ENCODE measurements at places on chromosomes 7 and 10.

DNA sequence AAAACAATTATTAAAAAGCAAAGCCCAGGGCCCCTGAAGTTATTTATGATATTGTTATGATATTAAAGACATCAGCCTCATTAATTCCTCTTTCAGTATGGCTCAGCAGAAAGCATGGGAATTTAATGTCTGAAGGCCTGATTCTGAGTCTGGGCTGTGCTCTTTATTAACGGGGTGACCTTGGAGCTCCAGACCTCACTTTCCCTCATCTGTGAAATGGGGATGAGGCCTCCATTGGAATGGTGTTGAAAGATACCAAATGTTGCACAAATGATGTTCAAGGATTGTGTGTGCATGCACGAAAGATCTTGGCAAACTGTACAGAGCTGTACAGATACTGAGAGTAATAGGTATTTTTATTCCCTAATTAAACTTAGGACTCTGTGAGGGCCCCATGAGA lies 92.3 kb upstream of the PCBD1 start:
- no peak for DNase-seq

- DNase-seq: no peak
Observed at GRCh38 chr10:30436191-30436611, 2.2 kb downstream of the MAP3K8 start.

DNA sequence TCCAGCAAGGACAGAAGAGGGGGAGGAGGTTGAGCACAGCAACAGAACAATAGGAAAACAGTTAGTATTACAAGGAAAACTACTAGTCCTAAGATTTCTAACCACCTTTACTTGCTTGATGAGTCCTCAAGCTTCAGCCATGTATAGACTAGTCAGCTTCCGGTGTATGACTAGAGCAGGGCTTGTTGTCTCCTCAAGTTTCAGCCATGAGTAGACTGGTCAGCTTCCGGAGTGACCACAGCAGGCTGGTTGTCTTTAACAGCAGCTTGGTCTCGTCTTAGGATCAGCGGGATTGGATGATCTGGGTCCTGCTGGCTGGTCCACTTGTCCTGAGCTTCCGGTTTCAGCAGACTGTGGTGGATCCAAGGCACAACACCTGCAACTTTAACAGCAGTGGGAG lies 10.6 kb upstream of the ZNF239 start:
- no peak for DNase-seq

GRCh38 chr7:47638679-47639315 lies 56.9 kb upstream of the TNS3 start:
- DNase-seq: no peak

DNA sequence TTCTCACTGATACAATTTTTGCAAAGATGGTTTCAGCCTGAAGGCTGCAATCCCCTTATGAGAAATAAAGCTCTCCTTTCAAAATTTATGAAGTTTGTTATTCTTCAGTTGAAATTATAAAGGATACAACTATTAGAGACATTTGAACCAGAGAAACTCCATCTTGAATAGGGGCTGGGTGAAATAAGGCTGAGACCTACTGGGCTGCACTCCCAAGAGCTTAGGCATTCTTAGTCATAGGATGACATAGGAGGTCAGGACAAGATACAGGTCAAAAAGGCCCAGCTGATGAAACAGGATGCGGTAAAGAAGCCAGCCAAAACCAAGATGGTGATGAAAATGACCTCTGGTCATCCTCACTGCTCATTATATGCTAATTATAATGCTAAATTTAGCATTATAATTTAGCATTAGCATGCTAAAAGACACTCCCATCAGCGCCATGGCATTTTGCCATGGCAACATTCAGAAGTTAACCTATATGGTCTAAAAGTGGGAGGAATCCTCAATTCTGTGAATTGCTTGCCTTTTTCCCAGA lies 22.4 kb upstream of the IFIT1B start:
- DNase-seq: no peak
